ENCODE measurements at places on chromosomes 12 and 14.

GRCh38 chr12:89632778-89633177 lies 75.9 kb downstream of the ATP2B1 start:
- no peak for DNase-seq

DNA sequence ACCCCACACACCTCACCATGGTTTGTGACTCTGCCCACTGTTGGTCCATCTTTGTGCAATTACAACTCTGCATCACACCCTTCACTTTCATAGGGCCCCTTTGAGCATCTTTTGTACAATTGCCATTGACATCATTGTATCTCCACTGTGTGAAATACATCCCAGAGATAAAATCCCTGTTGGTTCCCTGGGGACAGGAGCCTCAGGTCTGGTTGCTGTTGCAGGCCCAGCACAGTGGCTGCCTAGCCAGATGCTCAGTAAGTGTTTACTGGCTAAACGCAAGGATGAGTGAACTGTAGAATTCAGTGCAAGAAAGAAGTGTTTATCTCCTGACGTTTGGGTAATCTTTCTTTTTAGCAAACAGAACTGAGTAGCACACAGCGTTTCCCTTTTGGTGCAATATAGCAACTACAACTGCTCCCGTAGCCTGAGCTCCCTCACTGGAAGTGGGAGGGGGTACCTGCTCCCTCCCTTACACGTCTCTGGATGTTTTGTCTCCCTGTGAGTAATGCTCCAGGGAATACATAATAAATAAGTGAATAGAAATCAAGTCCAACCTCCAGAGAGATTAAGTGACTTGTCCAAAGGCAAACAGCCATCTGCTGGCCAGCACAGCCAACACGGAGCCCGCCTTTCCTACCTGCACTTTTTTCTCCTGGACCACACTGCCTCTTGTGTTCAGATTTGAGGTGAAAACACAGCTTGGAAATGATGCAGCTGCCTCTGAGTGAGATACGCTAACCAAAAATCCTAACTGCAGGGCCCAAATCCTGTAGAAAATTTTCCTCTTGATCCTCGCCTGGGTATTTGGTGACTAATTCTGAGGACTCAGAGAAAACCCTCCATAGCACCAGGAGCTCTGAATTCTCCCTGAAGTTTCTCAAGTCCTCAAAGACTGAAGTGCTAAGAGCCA lies 27.4 kb downstream of the GALNT16 start:
- no peak for DNase-seq

GRCh38 chr12:68821357-68822188 lies 13.6 kb downstream of the MDM2 start:
- no peak for DNase-seq

DNA sequence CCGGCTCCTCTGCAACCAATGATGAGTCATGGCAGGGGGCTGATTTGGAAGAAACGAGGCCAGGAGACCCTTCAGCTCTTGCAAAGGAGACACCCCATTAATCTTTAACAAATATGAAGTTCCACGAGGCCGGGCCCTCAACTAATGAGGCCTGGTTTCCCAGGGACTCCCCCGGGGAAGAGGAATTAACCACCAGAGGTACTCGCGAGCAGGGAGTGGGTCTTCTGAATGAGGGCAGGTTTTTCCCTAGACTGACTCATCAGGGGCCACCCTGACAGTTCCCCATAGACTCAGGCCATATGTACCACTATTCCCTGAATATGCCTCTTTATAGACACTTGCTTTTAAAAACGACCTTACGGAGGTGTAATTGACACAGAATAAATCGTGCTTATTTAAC lies 150.7 kb upstream of the LHX5 start:
- no peak for DNase-seq

GRCh38 chr12:73585136-73585535 lies 952.5 kb upstream of the ATXN7L3B start:
- DNase-seq, result no peak

- DNase-seq, result peak; percentile 70
These were observed 66.3 kb downstream of the CLIP1 start for GRCh38 chr12:122356192-122356635.

GRCh38 chr12:62008703-62009102 lies 251.5 kb upstream of the USP15 start:
- DNase-seq, result no peak

DNA sequence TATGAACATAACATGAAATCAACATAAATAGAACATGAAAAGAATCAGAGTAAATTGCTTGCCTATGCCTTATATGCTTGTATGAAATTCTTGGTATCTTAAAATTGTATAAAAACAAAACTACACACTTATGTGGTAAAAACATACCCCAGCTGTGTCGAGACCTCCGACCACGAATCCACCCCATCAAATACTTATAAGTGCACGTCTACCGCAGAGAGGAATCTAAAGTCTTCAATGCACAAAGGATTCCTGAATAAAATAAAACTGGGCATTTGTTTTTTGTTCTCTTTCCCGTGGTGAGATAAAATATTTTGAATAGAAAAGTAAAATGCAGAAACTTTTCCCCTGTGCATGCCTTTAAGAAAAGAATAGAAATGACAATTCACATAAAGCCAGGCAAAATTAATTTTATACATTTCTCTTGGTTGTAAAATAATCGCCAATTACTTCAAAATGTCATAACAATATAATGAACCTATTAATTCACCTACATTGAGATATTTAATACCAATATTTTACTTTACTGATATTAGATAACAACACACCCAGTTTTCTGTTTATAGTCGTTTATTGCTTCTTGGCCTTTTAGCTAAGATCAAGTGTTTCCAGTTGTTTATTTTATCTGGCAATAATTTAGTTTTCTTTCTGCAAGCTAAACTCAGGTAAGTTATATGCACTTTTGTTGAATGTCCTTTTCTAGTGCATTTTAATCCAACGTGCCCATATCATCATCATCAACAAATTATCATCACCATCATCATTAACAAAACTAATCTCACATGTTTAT lies 1.0 kb downstream of the KLRK1 start:
- no peak for DNase-seq

- DNase-seq, result peak; percentile 2
These were observed 373.9 kb downstream of the ALG10 start for GRCh38 chr12:34396006-34396860.

- DNase-seq, result no peak
These were observed 81.3 kb downstream of the PPHLN1 start for GRCh38 chr12:42407306-42407705.

GRCh38 chr12:6241495-6241894 lies 41.3 kb downstream of the CD9 start:
- no peak for DNase-seq

- no peak for DNase-seq
These were observed 16.2 kb downstream of the CDK17 start for GRCh38 chr12:96383991-96384390.

GRCh38 chr12:41972196-41972595 lies 172.5 kb downstream of the GXYLT1 start:
- no peak for DNase-seq

DNA sequence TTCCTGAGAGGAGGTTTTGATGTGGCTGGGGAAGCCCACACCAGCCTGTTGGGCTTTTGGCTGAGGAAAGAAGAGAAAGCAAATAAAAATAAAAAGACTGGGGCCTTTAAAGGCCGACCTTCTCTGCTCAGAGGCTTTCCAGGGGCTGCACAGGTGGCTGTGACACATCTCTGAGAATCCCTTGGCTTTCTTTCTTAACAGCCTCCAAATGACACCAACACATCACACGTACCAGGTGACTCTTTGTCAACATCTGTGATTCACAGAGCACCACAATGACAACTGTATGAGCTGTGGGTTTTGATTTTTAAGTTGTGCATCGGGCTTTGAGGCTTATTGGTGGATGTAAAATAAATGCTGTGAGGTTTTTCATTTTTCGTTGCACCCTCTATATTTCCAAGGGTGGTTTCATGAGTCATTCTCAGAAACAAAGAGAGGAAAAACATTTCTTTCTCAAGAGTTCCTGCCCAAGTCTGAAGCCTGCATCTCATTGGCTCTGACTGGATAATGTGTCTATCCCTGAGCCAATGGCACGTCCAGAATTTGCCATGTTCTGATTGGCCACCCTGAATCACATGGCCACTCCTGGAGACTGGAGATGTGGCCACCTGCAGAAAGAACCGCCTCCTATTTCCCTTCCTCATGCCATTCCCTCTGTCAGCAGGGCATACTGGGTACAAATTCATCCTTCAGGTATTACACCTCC lies 349.0 kb downstream of the GLT1D1 start:
- DNase-seq, result no peak

- DNase-seq, result no peak
These were observed 114.8 kb upstream of the FGD4 start for GRCh38 chr12:32284561-32284960.

Data from GM10248 (cell line).